ENCODE measurements at places on chromosomes 4 and X.

GRCh38 chr4:21695141-21695540, 253.4 kb downstream of the KCNIP4 start:
- DNase-seq, result no peak

DNA sequence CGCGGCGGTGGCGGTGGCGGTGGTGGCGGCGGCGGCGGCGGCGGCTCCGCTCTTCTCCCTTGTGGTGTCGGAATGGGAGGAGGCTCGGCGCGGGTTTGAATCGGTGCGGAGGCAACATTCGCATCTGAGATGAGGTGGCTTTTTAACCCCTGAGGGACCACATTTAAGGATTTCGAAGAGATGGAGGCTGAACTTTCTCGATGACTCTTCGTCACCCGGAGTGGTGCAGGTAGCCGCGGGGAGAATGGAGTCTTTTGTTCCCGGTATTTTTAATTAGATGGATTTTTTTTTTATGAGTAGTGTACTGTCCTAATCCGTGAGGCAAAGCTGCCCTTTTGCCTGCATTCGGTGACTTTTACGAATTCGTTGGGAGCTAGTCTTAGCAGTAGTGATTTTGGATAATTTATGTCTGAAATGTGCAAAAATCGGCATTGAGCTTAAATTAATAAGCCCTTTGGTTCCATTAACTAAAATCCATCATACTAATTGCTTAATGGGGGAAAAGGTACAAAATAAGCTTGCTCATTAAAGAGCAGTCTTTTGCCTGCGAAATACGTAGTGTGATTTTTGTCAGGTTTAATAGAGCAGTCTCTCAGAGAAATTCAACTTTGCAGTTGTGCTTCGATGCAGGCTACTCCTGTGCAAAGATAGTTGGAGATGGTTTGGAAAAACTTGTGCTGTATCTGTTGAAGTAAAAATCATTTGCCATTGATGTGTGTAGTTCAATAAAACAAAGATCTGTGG, 206.2 kb downstream of the TENM3 start:
- no peak for DNase-seq

DNA sequence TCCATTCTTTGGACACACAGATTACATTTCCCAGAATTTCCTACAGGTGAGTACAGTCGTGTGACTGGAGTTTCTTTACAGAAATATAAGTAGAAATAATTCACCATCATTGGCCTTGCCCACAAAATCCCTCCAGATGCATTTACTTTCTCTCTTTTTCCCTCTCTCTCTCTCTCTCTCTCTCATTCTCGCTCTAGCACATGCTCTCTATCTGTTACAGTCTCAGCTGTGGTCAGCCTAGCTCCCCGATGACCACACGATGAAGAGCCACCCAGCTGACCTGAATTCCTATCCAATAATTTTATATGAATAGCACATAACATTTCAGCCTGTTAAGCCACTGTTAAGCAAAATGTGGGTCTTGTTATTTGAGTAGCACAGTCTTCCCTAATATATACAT, 507.9 kb downstream of the PCDH7 start:
- no peak for DNase-seq

DNA sequence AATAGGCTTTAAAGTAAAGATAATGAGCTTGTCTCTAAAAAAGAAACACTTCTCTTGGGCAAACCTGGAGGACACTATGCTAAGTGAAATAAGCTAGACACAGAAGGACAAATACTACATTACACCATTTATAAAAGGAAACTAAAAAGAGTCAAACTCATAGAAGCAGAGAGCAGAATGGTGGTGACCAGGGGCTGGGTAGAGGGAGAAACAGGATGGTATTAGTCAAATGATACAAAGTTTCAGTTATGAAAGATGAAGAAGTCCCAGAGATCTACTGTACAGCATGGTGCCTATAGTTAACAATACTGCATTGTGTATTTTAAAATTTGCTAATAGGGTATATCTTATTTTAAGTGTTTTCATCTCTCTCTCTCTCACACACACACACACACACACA, 28.5 kb downstream of the ACSL4 start:
- DNase-seq, result no peak

- no peak for DNase-seq
These were observed 248.7 kb downstream of the FMR1NB start for GRCh38 chrX:148229801-148230303.

DNA sequence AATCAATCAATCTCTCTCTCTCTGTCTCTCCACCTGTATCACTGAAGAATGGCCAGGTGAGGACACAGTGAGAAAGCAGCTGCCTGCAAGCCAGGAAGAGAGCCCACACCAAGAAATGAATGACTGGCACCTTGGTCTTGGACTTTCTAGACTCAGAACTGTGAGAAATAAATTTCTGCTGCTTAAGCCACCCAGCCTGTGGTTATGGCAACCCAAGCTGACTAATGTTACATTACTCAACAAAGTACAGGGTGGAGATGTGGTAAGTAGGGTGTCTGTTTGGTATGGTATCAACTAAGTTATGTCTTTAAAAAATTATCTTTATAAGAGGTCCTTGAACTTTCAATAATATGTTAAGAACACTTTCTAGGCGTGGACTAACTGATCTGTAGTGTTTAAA, 159.3 kb downstream of the EPHA5 start:
- no peak for DNase-seq

GRCh38 chr4:6011271-6011671, 7.0 kb downstream of the C4orf50 start:
- no peak for DNase-seq

DNA sequence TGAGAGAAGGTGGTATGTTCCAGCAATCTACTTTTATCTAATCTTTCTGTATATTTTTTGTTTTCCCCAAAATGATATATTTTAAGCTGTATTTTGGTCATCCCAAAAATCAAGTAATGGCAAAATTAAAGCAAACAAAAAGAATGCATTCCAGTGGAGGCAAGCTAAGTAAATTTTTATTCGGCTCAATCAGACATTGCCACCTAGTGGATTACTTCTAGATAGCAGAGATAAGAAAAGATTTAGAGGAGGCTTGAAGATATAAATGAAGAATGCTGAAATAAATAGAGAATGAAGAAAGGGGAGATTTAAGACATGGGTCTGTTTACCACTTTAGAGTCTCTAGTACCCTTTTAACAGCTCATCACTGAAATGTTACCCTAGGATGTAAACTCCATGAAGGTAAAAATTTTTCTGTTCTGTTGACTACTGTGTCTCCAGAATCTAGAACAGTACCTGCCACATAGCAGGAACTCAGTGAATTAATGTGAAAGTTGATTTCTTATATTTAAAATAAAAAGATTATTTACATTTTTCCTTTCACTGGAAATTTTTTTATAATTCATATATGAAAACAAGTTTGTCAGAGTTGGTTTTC, 110.9 kb upstream of the ANK2 start:
- DNase-seq, result no peak

Measured in activated CD8-positive, alpha-beta memory T cell treated with anti-CD3 and anti-CD28 coated beads for 4 hours (primary cell).